ENCODE measurements at places on chromosomes 1 and 21.

- no peak for DNase-seq
Observed at GRCh38 chr21:22791986-22792560, 1793.9 kb downstream of the NCAM2 start.

DNA sequence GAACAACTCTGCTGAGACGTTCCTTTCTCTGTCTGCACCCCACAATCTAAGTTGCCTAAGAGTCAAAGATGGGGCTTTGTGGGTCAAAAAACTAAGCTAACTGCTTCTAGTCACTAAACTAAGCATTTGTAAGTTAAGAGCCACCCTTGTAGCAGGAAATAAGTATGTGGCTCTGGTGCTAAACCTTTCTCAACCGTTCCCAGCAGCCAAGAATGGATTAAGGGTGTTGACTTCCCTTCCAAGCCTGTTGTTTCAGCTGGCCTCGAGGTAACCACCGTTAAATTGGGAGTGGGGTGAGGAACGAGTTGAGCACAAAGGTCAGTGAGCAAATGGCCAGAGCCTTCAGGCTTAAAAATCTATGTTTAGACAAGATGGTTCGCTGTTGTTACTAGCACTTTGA lies 169.1 kb downstream of the TRIM33 start:
- no peak for DNase-seq

- DNase-seq: no peak
Observed at GRCh38 chr1:9376430-9376829, 83.7 kb downstream of the SPSB1 start.

DNA sequence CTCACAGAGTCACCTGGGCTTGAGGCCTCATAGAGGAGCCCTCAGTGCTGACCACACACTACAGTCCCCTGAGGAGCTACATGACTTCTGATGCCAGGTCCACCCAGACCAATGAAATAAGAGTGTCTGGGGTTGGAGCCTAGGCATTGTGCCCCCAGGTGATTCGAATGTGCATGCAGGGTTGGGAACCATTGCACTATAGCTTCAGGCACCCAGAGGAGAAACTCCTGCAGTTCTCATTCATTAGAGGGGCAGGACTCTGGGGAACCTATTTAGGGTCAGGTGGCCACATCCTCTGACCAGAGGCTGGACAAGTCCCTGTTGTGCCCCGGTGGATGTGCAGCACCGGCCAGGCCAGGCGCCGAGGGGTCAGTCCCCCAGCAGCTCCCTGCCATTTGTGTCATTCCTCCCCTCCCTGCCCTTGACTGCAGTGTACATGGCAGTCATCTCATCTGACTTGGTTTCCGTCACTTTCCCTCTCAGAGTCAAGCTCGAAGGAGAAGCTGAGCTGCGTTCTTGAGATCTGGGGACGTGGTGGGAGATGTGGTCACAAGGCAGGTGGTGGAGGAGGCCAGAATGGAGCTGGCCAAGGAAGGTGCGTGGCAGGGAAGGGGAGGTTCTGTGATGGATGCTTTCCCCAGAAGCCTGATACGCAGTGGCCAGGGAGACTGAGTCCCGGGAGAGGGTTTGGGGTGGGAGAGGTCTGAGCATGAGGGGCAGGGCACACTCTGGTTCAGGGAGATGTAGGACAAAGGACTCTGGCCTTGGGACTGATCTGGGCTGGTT lies 6.4 kb downstream of the CLDN19 start:
- DNase-seq: no peak

DNA sequence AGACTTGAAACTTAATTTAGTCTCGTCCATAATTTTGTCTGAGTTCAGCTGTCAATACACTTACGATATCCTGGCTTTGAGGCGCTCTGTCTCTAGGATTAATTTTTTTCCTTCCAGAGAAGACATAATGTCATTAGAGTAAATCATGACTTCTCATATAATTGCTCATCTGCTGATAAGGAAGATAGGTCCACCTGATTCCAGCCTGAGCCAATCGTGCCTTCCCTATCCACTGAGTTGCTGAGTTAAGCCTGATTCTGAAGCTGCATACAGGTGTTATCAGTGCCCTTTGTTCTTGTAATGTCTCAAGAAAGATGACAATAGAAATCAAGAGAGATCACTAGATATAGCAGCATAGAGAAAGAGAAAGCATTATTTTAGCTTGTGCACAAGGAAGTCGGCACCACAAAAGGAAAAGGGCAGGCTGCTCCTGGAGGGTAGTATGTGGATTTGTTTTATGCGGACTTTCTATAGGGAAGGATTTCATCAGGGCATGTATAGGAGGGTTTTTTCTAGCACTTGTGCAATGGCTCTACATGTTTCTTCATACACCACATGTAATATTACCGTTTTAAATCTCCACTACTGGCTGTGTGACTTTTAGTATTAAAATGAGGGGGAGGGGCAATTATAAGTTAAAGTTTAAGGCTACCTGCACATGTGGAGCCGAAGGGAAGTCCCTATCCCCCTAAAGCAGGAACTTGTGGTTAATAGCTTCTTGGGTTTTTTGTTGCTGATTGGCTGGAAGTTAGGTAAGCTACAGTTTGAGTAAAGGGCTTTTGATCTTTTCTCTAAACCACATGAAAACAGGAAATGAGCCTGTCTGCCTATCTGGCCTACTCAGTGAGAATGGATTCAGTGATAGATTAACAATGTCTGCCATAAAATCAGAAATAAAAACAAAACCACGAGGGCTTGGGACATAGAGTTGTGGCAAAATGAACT lies 133.4 kb downstream of the PLPPR5 start:
- peak; percentile 49 for DNase-seq

- no peak for DNase-seq
Observed at GRCh38 chr1:1232796-1233566, 944 bp downstream of the B3GALT6 start.

DNA sequence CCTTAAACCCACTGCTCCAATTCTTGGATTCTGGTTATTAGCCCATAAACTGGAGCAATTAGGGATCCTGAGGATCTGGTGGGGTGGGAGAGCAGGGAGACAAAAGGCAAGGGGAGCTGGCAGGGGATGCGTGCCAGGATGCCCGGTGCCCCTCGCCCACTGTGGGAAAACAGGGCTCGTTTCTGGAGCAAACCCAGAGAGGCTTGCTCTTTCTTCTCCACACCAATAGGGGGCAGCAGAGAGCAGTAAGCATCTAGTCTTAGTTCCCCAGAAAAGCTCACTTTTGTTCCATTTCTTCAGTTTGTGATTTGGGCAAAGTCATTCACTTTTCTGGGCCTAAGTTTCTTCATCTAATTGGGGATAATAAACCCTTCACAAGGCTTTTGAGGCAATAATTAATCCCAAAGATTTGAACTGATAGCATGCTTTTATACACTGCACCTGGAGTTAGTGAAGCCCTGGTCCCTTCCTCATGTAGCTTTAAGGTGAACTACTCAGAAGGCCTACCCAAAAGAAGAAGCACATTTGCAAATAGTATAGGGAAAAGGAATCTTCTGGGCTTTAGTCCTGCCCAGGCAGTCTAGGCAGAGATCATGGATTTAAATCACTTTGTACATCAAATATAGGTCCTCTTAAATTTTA lies 160.6 kb upstream of the USP24 start:
- DNase-seq: peak; percentile 3

GRCh38 chr1:66931590-66931989 lies 6.8 kb downstream of the MIER1 start:
- DNase-seq: peak; percentile 36

GRCh38 chr1:226026833-226027232 lies 27.7 kb upstream of the SDE2 start:
- no peak for DNase-seq

GRCh38 chr1:221643404-221644144 lies 98.3 kb downstream of the DUSP10 start:
- DNase-seq: no peak

DNA sequence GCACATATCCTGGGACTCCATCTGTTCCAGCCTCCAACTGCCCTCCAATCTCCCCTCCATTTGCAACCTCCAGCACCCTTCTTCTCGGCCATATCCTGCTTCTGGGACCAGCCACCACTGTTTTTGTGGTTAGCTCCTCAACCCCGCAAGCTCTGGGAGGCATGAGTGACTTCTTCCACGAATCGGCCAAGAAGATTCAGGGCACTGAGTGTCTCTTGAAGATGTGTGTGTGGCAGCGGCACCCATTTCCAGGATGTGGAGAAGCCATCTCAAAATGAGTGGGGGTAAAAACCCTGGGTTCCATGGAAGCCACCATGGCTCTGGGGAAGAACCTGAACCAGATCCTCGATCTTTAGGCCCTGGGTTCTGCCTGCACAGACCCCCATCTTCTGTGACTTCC lies 194.6 kb downstream of the SLC45A1 start:
- no peak for DNase-seq

DNA sequence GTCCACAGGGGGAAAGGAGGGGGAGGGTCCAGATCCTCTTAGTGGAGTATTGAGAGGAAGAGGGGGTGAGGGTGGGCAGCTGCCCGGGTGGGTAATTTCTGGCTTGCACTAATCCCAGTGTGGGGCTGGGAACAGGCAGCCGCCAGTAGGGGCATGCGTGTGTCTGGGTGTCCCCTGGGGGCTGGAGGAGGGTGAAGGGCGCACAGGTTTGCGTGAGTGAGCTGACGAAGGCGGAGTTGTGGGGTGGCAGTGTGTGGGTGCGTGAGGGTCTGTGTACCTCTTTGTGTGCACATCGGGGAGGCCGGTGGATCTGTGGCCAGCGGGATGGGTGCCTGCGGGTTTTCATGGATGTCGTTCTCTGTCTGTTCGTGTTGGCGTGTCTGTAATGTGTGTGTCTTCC lies 97.3 kb downstream of the PAX7 start:
- DNase-seq: no peak

DNA sequence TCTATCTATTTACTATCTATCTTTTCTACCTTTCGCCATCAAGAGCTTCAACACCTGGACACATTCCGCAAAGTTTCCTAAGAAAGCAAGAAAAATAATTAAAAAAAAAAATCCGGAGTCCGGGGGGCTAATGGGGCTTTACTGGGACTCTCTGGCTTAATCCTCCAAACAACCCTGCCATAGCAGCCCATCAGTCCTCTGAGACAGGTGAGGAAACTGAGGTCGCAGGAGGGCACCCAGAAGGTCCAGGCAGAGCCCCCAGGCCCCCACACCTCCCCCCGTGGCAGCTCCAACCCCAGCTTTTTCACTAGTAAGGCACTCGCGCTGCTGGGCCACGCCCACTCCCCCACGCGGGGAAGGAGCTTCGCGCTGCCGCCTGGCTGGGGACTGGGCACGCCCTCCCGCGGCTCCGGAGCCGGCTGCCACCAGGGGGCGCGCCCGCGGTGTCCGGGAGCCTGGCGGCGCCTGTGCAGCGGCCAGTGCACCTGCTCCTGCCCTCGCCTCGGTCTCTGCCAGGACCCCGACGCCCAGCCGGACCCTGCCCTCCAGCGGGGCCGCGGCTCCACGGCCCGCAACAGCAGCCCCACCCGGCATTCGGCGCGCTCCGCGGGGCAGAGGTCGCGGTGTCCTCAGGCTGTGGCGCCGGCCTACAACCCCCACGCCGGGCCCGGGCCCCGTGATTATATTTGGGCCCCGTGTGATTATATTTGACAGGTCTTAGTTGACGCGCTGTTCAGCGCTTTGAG lies 54.1 kb upstream of the SAMD11 start:
- peak; percentile 83 for DNase-seq

DNA sequence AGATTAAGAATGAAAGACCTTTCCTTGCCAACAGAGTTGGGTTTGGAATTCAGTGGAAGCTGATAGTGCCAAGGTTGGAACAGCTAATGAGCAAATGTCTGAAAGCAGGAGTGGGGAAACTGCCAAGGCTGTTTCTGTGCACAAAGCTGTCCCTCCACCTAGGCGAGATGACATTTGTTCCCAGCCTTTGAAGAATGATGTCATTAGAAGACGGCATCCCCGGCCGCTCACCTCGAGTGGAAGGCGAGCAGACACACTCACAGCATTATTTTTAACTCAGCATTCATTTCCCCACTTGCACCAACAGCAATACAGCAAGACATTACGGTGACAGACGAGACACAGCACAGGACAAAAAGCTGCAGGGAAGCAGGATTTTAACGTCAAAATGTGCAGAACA lies 463.9 kb downstream of the PCP4 start:
- DNase-seq: no peak

DNA sequence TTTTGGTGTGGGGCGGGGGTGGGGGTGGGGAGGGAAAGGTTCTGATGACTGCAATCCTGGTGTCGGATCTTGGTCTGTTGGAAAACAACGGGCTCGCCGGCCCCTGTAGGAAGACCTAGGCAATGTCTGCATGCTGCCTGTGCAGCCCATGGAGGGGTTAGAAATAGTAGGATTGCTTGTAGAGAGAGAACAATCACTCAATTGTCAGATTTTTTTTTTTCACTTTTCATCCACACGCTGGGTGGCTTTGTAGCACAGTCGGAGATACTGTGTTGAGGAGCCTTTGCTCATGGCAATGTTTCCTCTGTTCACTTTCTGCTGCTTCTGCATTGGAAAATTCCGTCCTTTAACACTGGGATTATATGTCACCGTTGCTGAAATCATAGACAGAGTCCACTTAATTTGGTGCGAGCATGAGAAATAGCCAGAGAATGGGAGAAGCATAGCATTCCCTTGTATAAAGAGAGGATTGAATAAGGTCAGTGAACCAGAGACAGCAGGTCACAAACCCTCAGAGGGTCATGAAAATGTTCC lies 107.5 kb downstream of the MRPS6 start:
- DNase-seq: no peak

- no peak for DNase-seq
Observed at GRCh38 chr1:180997843-180998504, 24.7 kb downstream of the STX6 start.

GRCh38 chr1:30290581-30290980 lies 432.8 kb downstream of the MATN1 start:
- DNase-seq: no peak

GRCh38 chr1:85087659-85088407 lies 39.5 kb upstream of the MCOLN3 start:
- no peak for DNase-seq

DNA sequence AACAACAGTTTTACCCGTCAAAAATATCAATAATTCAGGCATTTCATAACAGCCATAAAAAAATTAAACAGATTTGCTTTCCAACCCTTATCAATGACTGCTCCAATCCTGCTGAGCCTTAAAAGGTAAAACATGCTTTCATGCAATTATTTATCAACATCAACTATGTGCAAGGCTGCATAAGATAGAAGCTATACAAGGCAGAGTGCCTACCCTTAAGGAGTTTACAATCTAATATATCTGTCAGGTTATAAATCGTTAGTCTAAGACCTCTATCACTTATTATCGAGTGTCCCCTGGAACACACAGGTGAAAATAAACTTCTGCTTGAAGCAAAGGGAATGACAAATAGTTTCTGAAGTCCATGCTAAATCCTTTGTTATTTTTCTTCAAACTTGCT lies 1.8 kb downstream of the ERRFI1 start:
- no peak for DNase-seq

GRCh38 chr1:15173863-15174614 lies 20.5 kb downstream of the TMEM51 start:
- DNase-seq: no peak

- DNase-seq: no peak
Observed at GRCh38 chr1:78836726-78837125, 169.8 kb downstream of the ADGRL4 start.

GRCh38 chr1:218705911-218706893 lies 361.1 kb downstream of the TGFB2 start:
- DNase-seq: no peak

DNA sequence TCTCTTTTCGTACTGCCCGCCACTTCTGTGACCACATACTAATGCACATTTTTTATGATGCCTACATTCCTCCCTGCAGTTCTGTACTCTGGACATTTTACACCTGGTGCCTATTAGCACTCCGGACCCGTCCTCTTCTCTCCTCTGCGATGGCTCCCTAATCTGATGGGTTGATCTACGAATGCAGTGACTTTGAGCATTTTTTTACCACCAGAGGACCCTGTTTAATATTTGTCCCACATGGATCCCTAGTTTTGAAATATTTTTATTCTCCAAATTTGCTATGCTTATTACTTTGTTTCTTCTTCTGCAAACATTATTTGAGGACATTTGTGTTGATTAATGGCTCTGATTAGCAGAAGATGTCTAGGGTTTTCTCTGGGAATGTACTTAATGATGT lies 5.2 kb downstream of the PPFIA4 start:
- no peak for DNase-seq

Data from naive thymus-derived CD8-positive, alpha-beta T cell (primary cell).